Transverse colon (tissue), 4 donors: ENCODE measurements at places on chromosomes 6 and 20. TPM values are rescaled to one million over a fixed set of nuclear protein-coding genes. Genes with fewer than 3 reads are reported as not detected.

GHRH gene
- total RNA-seq = not detected

ENPP4 gene
- 15.7 TPM for total RNA-seq

PGC gene
- total RNA-seq = not detected

ENPP1 gene
- total RNA-seq = 3.4 TPM

BCAS4 gene
- total RNA-seq = 16.5 TPM

MED23 gene
- 47.6 TPM for total RNA-seq

LTA gene
- not detected for total RNA-seq

RWDD2A gene
- 3.5 TPM for total RNA-seq
